ENCODE measurements at places on chromosomes 5 and 9.
A peak's percentile ranks its signal among the peaks of the same experiment; 100 is the strongest.

DNA sequence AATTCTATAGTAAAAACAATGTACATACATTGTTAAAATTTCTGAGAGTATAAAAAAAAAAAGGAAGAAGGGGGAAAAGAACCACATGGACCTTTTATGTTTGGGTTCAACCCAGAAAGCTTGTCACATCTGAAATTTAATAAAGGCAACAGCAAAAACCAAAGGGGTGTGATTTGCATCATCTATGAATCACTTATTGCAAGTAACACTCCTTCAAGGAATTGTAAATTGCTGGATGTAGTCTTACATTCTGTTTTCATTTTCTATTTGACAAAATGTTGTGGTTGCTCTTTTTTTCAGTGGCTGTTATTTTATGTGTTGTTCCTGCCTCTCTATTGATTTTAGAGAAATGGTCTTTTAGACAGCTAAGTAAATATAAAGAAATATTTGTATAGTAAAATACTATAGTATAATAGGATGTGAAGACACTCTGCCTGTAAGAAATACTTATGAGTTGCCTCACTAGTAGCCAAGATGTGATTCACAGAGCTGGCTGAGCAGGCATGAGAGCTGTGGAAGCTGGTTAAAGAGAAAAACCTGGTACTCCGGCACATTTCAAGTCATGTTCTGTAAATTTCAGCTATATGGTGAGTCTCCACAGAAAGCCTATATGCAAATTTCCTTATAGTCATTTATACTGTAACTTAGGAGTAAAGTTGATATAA is 131.1 kb upstream of the CNTLN start:
- DNase-seq, result peak; percentile 47

DNA sequence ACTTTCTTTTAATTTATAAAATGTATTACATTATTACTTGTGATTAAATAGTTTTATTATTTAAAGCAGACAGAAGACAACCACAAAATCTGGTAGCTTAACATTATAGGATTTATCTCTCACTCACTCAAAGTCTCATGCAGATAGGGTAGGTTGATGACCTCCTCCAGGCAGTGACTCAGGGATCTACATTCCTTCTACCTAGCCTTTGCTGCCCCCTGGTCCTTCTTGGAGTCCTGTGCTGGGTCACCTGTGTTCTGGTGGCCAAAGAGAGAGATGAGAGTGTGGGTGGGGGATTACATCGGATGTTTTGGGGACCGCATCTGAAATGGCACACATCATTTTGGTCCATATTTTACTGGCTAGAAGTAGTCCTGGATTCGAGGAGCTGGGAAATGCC is 95.7 kb upstream of the CTSL start:
- DNase-seq, result no peak

GRCh38 chr9:73064315-73064714 is 87.3 kb upstream of the ANXA1 start:
- no peak for DNase-seq

DNA sequence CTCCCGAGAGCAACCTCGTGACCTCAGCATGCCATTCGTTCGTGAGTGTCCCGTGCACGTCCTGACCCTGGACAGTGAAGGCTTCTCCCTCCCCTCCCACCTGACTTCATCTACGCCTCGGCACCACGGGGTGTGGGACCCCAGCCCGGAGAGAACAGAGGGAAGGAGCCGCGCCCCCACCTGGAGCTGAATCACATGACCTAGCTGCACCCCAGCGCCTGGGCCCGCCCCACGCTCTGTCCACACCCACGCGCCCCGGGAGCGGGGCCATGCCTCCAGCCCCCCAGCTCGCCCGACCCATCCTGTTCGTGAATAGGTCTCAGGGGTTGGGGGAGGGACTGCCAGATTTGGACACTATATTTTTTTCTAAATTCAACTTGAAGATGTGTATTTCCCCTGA is 38.3 kb upstream of the FCN2 start:
- no peak for DNase-seq

GRCh38 chr9:6506571-6506970 is 93.6 kb downstream of the UHRF2 start:
- DNase-seq, result peak; percentile 56

DNA sequence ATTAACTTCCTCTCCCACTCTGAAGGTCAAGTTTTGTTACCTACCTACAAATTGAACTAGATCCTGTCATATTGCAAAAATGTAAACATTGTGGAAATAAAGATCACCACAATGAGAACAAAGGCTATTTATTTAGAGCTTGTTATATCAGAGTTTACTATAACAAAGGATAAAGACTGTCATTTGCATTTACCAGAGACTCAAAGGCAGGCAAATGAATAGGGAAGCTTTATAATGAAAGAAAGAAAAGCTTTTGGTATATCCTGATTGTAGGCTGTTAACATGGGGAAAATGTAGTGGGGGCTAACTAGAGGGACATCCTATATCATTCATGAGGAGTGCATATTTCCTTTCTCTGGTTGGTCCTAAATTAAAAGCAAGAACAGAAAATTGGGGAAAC is 403.5 kb upstream of the TYRP1 start:
- no peak for DNase-seq

GRCh38 chr9:76699971-76700370 is 64.3 kb upstream of the PCA3 start:
- DNase-seq, result peak; percentile 78

GRCh38 chr5:96896276-96896675 is 20.0 kb downstream of the ERAP2 start:
- no peak for DNase-seq

DNA sequence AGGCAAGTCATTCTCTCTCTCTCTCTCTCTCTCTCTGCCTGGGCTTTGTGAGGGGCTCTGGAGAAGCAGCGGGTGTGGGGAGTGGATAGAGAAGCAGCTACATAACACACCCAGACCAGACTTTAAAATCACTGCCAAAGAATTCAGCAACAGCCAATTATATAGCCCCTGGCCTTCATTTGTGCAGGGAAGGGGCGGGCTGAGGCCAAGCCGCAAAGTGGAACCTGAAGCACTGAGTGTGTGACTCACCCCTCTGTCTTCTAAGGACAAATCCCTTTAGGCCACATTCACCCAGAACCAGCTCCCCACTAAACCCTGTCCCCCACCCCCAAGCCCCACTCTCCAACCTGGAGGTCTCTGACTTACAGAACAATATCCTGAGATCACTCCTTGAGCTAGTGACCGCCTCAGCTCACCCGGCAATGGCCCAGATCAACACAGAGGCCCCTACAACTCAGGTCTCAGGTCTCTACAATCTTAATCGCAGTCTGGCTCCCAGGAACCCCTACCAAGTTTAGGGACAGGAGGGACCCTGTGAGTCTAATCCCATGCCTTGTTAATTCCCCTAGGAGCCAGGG is 6.0 kb downstream of the B4GALT1 start:
- peak; percentile 96 for DNase-seq

DNA sequence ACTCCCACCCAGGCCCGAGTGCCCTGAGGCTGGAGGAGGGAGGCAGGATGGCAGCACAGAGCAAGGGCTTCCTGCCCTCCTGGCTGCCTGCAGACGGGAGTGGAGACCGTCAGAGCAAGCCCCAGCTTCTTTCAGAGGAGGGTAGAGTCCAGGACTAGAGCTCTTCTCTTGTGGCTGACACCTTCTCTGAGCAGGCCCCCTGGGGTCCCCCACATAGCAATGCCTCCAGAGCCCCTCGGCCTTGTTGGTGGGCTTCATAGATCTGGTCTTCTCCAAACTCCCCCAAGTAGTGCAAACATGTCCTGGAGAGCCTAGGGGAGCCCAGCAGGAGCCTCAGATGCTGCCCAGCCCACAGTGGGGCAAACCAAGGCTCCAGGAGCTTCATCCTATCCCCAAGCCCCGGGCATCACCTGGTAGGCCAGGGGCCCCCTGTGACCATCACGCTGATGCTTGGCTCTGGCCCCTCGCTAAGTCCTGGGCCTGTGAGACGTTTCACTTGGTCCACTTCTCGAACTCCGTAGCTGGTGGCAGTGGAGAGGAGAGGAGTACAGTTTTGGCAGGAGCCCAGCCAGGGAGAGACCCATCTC is 2.0 kb downstream of the MZB1 start:
- no peak for DNase-seq

- DNase-seq, result peak; percentile 94
Observed at GRCh38 chr9:2281803-2282185, 266.6 kb downstream of the SMARCA2 start.

DNA sequence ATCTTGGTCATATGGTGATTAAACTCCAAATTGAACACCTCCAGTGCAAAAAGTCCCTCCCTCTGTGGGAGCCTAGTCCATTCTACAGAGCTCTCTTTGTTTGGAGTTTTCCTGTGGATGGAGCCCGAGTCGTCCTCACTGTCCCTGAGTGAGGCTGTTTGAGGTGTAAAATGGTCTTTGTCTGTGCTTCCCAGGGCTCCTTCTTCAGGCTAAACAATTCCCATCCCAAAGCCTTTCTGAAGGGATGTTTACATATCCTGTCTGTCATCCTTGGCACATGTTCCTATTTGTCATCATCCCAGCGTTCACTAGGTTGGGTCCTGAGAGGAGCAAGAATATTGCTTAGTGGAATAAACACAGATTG is 68.9 kb downstream of the COL27A1 start:
- no peak for DNase-seq

DNA sequence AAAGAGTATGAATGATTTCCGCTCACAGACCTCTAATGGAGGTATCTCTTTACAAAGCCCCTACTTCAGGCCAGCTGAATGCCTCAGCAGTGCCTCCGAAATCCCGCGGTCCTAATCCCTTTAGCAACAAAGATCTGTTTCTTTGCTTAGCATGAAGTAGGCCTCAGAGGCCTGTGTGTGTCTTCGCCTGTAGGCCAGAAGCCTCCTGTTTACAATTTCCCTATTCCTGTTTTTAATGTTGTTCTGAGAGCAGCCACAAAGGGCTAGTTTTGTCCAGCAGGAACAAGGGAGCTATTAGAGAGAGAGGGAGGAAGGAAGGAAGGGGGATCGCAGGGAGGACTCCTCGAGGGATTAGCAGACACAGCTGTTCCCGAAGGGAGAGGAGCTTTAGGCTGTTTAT is 166.4 kb upstream of the SPRY4 start:
- DNase-seq, result no peak

DNA sequence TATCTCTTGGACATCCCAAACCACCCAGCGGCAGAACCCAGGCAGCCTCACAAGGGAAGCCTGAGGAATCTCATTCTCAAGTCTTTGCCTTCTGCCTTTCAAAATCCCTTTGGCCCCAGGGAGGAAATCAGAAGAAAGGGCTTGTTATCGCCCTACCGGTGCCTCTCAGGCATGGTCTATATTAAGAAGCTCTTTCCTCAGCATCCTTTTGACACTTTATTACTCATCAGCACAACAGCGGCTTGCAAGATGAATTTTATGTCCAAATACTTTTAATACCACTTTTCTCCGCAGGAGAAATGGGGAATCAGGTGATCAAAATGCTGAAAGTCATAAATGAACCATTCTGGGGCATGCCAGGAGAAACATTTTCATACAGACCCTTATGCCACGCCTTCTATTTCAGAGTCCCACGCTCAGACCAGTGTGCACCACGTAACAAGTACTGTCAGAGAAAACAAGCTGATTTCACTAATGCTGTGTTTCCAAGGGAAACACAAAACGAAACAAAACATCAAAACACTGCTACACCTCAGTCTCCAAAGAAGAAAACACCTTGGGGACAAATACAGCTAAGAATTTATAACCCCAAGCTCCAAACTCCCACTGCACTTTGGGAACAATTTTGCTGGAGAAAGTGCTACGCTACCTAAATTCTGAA is 30.0 kb downstream of the RAPGEF1 start:
- peak; percentile 85 for DNase-seq

DNA sequence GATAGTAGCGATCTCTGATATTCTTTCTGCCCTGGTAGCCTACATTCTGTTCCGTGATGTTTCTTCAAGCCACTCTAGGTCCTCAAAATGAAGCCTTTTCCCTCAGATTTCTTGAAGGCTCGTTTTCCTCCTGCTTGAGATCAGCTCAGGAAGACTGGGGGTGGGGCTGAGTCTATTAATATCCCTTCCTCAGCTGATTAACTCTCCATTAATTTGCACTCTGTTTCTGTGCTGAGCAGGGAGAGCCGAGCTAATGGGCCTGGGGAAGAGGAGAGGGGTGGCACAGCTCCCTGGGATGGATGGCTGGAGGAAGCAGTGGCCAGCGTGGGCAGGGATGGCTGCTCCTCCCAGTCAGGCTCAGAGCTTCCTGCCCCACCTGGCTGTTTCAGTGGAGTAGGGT is 93.3 kb downstream of the PPARGC1B start:
- DNase-seq, result no peak

- peak; percentile 24 for DNase-seq
Observed at GRCh38 chr5:18314192-18314778, 680.0 kb downstream of the TAF11L14 start.

GRCh38 chr5:104539618-104540350 is 977.2 kb upstream of the NUDT12 start:
- DNase-seq, result no peak

GRCh38 chr5:101720033-101720432 is 576.1 kb downstream of the SLCO4C1 start:
- DNase-seq, result no peak

DNA sequence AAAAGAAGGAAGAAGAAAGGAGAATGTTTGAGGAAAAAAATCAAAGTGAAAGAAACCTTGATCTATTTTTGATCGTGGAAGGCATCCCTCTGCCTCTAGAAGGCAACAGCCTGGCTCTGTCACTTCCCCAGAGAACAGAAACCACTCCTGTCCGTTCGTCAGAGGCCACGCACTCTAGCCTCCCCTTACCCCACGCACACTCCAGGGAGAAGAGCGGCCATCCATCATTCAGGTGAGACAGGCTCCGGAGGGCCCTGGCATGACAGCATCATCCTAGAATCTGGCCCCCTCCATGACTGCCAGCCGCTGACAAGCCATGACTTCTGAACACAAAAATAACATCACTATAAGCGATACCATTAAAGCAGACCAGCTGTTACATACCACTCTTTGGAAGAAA is 135.8 kb downstream of the ROR2 start:
- no peak for DNase-seq

GRCh38 chr5:155727512-155728145 is 599.3 kb upstream of the SGCD start:
- no peak for DNase-seq

Measured in amniotic epithelial cell (primary cell).